ENCODE measurements at places on chromosomes 12 and 14.

GRCh38 chr12:112759786-112760185 lies 31.8 kb upstream of the RPH3A start:
- H3K36me3 ChIP-seq, result no peaks in the 10 kb centered on the region
- peaks cover 28% of the 10 kb centered on the region for H3K27me3 ChIP-seq
- no peaks in the 10 kb centered on the region for H3K4me1 ChIP-seq
- H3K27ac ChIP-seq, result no peak overlapping the region
- no peak for DNase-seq
- no peak overlapping the region for H3K4me3 ChIP-seq

GRCh38 chr14:31362746-31363145 lies 57.6 kb downstream of the HEATR5A start:
- DNase-seq, result no peak
- no peak overlapping the region for H3K27ac ChIP-seq
- no peaks in the 10 kb centered on the region for H3K4me1 ChIP-seq

DNA sequence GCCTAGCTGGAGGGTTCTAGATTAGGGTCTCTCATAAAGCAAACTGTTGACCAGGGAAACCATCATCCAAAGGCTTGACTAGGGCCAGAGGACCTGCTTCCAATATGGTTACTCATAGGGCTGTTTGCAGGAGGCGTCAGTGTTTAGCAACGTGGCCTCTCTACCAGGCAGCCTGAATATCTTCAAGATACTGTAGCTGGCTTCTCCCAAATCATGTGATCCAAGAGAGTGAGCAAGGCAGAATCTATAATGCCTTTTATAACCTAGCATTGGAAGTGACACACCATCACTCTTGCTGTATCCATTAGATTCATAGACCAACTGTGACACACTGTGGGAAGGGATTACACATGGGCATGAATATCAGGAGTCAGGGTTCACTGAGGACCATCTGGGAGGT lies 17.3 kb downstream of the TPH2 start:
- H3K36me3 ChIP-seq, result no peaks in the 10 kb centered on the region
- no peak overlapping the region for H3K4me3 ChIP-seq
- H3K4me1 ChIP-seq, result peaks cover 8% of the 10 kb centered on the region
- DNase-seq, result no peak
- no peak overlapping the region for H3K27ac ChIP-seq

- peaks cover 49% of the 10 kb centered on the region for H3K4me1 ChIP-seq
- peak; percentile 38 for DNase-seq
- no peak within 1 kb of the TSS for H3K4me3 ChIP-seq
- H3K27me3 ChIP-seq, result no peaks in the 10 kb centered on the region
- peak within 1 kb of the TSS; percentile 78 for H3K27ac ChIP-seq
- H3K36me3 ChIP-seq, result no peaks in the 10 kb centered on the region
These were observed at the start of gene GSG1 for GRCh38 chr12:13103391-13104033. Gene GSG1 (minus strand): TSS chr12:13103667. CDS start chr12:13103512, 155 bp downstream.

GRCh38 chr12:11746024-11746771 lies 96.7 kb downstream of the ETV6 start:
- DNase-seq, result no peak
- H3K4me1 ChIP-seq, result peaks cover 61% of the 10 kb centered on the region
- peaks cover 32% of the 10 kb centered on the region for H3K36me3 ChIP-seq
- no peak overlapping the region for H3K27ac ChIP-seq

DNA sequence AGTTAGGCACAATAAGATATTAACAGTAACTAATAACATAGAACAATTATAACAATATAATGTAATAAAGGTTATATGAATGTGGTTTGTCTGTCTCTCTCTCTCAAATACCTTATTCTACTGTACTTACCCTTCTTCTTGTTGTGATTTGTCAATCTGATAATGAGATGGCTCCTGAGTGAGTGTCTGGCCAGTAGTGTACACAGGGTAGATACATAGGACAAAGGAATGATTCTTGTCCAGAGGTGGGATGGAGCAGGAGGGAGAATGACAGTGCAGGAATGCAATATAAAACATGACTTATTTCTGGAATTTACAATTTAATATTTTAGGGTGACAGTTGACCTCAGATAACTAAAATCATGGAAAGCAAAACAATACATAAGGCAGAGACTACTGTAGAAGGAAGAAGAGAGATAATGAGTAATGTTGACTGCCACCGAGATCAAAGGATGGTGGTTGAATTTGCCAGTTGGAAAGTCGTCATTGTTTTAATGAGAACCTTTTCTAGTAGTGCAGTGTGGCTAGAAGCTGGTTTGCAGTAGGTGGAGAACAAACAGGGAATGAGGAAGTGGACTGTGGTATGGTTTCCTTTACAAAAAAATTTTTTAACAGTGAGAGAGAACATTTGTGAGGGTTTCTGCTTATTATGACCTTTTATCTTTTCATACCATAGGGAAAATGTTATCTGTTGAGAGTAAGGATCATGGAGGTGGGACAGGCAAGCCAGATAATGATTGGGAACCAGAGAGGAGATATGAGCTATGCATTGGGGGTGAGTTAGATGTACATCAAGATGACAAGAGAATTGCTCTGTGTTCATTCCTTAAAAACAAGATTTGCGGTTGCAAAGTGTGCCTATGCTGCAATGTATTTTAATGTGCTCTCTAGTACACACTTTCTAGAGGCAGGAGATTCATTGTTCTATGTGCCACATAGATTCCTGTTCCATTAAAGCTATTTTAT lies 458.3 kb downstream of the BTG1 start:
- no peak overlapping the region for H3K4me3 ChIP-seq
- H3K4me1 ChIP-seq, result peaks cover 28% of the 10 kb centered on the region
- H3K36me3 ChIP-seq, result no peaks in the 10 kb centered on the region
- DNase-seq, result no peak
- H3K27me3 ChIP-seq, result no peaks in the 10 kb centered on the region

DNA sequence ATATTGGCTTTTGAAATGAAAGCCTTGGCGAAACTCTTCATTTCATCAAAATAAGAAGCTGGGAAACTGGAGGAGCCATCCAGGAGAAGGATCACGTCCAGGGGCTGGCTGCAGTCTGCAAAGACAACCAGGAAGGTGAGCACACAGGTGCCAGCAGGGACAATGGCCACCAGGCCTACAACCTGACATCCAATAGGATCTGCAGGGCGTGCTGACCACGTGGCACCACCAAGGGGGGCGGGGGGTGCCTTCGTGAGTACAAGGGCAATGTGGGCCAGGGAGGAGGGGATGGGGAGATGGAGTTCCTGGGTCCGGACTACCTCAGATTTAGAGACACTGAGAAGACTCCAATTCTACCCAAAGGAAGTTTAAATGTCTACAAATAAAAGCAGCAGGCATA lies 71.7 kb upstream of the ANO2 start:
- no peaks in the 10 kb centered on the region for H3K36me3 ChIP-seq
- no peak overlapping the region for H3K27ac ChIP-seq

DNA sequence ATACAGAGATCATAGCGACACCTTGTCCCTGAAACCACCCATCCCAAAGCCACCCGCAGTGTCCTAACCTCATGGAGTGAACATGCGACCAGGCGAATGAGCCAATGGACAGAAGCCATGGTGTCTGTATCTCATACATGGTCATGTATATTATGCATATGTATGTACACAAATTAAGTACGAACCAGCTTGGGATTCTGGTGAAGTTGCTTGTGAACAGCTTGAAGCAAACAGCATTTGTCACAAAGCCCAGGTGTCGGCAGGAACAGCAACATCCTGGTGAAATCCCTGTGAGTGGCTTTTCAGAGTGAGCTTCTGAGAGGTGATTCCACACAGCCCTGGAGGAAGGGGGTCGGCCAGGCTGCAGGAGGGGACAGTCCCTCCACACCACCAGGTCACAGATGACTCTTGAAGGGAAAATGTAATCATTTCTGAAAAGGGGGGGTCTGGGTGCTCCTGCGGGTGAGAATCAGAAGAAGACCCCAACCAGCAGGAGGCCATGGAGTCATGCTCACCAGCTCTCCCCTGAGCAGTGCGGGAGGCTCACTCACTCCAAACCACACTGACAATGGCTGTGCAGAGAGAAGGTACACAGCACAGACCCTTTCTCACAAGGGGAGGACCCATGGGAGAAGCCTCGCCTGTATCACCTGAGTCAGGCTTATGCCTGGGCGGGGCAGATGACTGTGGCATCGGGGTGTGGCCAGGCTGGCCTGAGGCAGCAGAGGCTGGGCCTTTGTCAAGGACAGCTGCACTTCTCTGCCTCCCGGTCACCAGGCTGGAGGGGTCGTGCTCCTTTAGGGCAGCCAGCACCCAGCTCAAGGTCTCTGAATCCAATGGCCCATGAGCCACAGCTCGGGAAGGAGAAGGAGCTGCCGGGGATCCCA lies 14.3 kb downstream of the CHGA start:
- peaks cover 32% of the 10 kb centered on the region for H3K36me3 ChIP-seq
- DNase-seq, result no peak
- peak overlapping the region; percentile 47 for H3K27ac ChIP-seq
- H3K4me1 ChIP-seq, result peaks cover 10% of the 10 kb centered on the region
- no peak overlapping the region for H3K4me3 ChIP-seq
- H3K27me3 ChIP-seq, result no peaks in the 10 kb centered on the region

DNA sequence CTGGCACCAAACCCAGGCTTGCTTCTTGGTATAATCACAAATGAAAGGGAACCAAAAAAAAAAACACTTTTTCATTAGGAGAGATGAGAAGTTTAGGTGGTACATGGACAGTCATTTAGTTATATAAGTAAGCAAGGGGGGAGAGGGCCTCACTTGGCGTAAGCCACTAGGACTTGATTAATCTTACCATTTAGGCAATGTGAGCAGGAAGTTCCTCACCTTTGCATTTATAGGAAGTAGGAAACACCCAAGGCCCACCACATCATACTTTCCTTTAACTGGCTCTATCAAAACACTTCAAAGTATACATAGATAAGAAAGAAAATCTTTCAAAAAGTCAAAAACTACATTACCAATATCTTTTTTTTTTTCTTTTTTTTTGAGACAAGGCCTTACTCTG lies 6.7 kb upstream of the RPS6KA5 start:
- DNase-seq, result no peak
- H3K4me1 ChIP-seq, result peaks cover 65% of the 10 kb centered on the region
- peaks cover 5% of the 10 kb centered on the region for H3K36me3 ChIP-seq

- peaks cover 28% of the 10 kb centered on the region for H3K4me1 ChIP-seq
- no peaks in the 10 kb centered on the region for H3K27me3 ChIP-seq
- H3K27ac ChIP-seq, result peak overlapping the region; percentile 72
- H3K4me3 ChIP-seq, result no peak overlapping the region
These were observed 5.7 kb upstream of the STYX start for GRCh38 chr14:52724360-52724644.

GRCh38 chr12:51269174-51270066 lies 795 bp downstream of the SMAGP start:
- peak overlapping the region; percentile 35 for H3K27ac ChIP-seq
- H3K27me3 ChIP-seq, result peaks cover 18% of the 10 kb centered on the region
- peak; percentile 73 for DNase-seq
- H3K4me3 ChIP-seq, result peak overlapping the region; percentile 65

DNA sequence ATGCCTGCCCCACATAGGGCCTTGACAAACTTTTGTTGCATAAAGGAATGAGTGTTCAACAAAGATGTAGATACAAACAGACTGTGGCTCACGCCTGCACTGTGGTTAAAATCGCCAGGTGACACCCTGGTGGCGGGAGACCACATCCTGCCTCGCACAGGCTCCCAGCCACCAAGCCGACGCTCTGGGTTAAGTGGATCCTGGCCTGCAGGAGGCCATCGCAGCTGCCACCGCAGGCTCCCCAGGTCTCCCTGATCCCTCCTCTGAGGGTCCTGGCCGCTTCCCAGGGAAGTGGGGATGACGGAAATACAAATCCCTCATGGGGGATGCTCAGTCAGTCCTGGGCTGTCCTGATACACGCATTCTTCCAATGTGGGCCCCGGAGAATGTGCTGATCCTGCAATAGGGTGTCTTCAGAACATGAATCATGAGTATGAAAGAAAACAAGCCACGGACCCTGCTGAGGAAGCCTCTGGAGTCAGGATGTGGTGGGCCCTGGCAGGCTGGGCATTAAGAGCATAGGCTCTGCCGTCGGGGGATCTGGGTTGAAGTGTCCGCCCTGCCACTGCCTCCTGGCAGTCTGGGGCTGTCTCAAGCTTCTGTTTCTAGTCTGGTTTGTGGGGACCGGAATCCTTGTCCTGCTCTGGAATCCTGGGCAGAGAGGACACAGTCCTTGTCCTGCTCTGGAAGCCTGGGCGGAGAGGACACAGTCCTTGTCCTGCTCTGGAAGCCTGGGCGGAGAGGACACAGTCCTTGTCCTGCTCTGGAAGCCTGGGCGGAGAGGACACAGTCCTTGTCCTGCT lies 53.5 kb upstream of the BEGAIN start:
- H3K27ac ChIP-seq, result peak overlapping the region; percentile 80
- DNase-seq, result peak; percentile 77
- H3K4me1 ChIP-seq, result peaks cover 61% of the 10 kb centered on the region
- peak overlapping the region; percentile 32 for H3K4me3 ChIP-seq
- no peaks in the 10 kb centered on the region for H3K27me3 ChIP-seq

- no peak overlapping the region for H3K27ac ChIP-seq
- no peak for DNase-seq
- no peak overlapping the region for H3K4me3 ChIP-seq
- H3K27me3 ChIP-seq, result peaks cover 21% of the 10 kb centered on the region
- no peaks in the 10 kb centered on the region for H3K4me1 ChIP-seq
These were observed 23.4 kb downstream of the CACNA1C start for GRCh38 chr12:2076196-2076570.

GRCh38 chr12:109621211-109621694 lies 47.7 kb downstream of the MVK start:
- H3K4me1 ChIP-seq, result peaks cover 2% of the 10 kb centered on the region
- no peak overlapping the region for H3K4me3 ChIP-seq
- no peak for DNase-seq

GRCh38 chr12:28620281-28620680 lies 430.0 kb downstream of the CCDC91 start:
- H3K27me3 ChIP-seq, result peaks cover 3% of the 10 kb centered on the region
- H3K36me3 ChIP-seq, result no peaks in the 10 kb centered on the region
- no peak overlapping the region for H3K4me3 ChIP-seq
- no peak overlapping the region for H3K27ac ChIP-seq
- DNase-seq, result no peak
- no peaks in the 10 kb centered on the region for H3K4me1 ChIP-seq

DNA sequence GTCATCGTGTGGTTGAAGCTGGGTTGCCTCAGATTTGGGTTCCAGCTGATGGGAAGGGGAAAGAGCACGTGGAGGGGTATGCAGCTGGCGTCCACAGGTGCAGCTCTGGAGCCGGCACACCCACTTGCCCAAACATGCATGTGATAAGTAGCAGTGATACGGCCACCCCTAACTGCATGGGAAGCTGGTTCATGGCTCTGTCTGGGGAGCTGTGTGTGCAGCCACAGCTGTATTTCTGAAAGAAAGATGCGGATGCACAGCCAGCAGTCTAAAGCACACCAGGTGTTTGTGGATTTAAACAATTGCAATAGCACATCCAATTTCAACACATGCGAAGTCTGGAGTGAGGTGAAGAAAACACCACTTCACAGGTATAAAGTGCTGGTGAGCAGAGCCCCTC lies 181.4 kb downstream of the EFCAB11 start:
- DNase-seq, result no peak
- peaks cover 2% of the 10 kb centered on the region for H3K27me3 ChIP-seq
- no peak overlapping the region for H3K4me3 ChIP-seq
- H3K36me3 ChIP-seq, result no peaks in the 10 kb centered on the region
- H3K4me1 ChIP-seq, result peaks cover 26% of the 10 kb centered on the region

GRCh38 chr14:42391146-42391834 lies 784.6 kb downstream of the LRFN5 start:
- no peaks in the 10 kb centered on the region for H3K27me3 ChIP-seq
- no peak overlapping the region for H3K4me3 ChIP-seq
- H3K27ac ChIP-seq, result no peak overlapping the region
- no peaks in the 10 kb centered on the region for H3K36me3 ChIP-seq
- no peaks in the 10 kb centered on the region for H3K4me1 ChIP-seq

Measured in activated T-cell treated with anti-CD3 and anti-CD28 coated beads, Interleukin-2, amount 50 U/mL, for 24 hours (primary cell).